ENCODE measurements at places on chromosomes 4 and X.

GRCh38 chrX:104288269-104288668 is 33.5 kb upstream of the ESX1 start:
- DNase-seq, result no peak

DNA sequence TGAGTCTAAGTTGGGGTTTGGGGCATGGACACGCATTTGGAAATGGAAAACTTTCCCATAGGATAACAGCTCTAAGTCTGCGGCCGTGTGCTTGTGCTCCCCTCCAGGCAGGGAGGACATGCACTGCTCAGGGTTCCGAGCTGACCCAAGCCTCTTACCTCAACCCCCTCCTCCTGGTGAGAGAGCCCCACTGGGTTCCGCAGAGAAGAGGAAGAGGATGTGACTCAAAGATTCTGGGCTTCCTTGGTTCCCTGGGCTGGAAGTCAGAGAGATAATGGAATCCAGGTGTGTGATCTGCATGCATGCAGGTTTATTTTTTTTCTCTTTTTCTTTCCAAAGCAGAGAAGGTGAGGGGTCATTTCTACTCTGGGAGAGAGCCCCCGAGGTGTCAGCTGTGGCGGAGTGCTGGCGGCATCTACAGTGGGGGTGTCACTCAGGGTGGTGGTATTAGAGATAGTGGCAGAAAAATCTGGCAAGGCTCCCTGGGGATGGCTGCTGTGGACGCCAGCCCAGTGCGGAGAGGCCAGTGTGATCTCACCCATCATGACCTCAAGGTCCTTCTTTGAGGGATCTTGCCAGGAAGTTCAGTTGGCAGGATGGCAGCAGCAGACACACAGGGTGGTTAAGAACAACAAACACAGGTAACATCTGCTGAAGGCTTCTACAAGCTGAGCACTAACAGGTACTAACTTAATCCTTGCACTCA is 168.7 kb upstream of the HAND2 start:
- DNase-seq, result no peak

GRCh38 chr4:104848597-104849225 is 298.0 kb upstream of the TET2 start:
- DNase-seq, result no peak

GRCh38 chrX:13293700-13294099 is 26.2 kb downstream of the ATXN3L start:
- no peak for DNase-seq

GRCh38 chr4:4248885-4249203 is 821 bp upstream of the TMEM128 start:
- no peak for DNase-seq

GRCh38 chrX:34467437-34467836 is 189.6 kb downstream of the TMEM47 start:
- no peak for DNase-seq

DNA sequence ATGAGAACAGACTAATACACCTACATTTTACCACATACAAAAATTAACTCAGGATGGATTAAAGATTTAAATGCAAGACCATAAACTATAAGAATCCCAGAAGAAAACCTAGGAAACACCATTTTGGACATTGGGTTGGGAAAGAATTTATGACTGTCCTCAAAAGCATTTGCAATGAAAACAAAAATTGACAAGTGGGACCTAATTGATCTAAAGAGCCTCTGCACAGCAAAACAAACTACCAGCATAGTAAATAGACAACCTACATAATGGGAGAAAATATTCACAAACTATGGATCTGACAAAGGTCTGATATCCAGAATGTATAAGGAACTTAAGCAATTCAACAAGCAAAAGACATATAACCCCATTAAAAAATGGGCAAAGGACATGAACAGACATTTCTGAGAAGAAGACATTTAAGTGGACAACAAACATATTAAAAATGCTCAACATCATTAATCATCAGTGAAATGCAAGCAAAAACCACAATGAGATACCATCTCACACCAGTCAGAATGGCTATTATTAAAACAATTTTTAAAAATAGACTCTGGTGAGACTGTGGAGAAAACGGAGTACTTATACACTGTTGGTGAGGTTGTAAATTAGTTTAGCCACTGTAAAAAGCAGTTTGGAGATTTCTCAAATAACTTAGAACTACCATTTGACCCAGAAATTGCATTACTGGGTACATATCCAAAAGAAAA is 221.7 kb upstream of the DIPK2B start:
- no peak for DNase-seq

DNA sequence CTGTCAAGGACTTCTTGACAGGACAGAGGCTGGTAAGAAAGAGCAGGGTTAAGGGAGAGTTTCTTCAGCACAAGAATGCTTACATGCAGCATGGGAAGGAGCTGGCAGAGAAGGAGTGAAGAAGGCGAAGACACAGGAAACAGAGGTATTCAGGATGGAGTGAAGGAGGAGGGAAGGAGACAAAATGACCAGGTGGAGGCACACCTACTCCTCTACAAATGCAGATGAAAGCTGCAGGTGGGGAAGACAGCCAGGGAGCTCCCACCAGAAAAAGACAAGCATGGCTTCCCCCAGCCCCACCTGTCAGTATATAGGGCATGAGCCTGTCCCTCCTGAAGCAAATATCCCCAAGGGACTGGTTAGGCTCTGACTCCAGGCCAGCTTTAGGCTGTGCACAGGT is 29.6 kb upstream of the NKRF start:
- no peak for DNase-seq

DNA sequence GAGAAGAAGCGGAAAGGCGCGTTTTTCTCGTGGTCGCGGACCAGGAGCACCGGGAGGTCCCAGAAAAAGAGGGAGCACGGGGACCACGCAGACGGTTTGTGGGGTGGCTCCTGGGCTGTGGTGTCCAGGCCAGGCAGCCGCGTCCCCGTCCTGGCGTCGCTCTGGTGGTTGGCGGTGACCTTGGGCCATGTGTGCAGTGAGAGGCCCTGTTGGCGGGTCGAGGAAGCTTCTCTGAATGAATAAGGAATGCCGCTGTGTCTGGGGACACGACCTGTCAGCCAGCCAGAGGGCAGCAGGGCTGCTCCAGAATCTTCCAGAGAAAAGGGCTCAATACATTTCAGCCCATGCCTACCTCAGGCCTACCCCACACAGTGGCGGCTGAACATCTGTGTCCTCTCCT is 24.3 kb upstream of the HGFAC start:
- DNase-seq, result no peak

DNA sequence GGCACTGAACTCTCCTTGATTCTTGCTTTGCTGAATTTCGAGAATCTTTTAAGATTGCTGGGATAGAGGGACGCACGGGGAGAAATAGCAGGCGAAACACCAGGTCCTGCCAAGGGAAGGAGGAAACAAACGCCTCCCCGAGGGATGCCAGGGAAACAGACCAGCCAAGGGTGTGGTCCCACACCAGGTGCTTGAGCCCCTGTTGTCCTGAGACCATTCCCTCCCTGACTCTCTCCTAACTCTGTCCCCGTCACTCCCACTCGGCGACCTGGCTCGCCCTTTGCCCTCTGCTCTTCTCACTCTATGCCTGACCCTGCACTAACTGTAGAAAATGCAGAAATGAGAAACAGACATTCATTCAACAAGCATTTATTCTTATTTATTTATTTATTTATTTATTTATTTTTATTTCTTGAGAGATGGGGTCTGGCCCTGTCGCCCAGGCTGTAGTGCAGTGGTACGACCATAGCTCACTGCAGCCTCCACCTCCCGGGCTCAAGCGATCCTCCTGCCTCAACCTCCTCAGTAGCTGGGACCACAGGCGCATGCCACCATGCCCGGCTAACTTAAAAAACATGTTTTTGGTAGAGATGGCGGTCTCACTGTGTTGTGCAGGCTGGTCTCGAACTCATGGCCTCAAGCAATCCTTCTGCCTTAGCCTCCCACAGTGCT is 16.2 kb downstream of the CTAG1B start:
- no peak for DNase-seq

DNA sequence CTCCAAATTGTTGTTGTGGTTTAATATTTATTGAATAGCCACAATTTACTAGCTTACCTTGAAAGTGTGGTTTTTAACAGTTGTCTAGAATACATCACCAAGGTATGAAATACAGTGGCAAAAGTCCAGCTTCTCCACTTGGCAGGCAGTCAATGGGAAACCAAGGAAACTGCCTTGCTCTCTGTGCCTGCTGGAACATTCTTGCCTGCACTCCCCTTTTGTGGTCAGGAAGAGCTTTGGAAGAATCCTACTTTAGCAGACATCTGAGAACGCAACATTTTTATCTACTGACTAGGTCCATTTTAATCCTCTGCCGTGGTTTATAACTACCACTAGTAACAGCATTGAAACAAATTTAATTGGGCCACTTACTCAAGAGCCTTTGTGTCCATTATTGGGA is 64.5 kb downstream of the TENM3 start:
- no peak for DNase-seq

- DNase-seq, result no peak
Measured at GRCh38 chr4:94634271-94634670, 123.5 kb upstream of the BMPR1B start.

DNA sequence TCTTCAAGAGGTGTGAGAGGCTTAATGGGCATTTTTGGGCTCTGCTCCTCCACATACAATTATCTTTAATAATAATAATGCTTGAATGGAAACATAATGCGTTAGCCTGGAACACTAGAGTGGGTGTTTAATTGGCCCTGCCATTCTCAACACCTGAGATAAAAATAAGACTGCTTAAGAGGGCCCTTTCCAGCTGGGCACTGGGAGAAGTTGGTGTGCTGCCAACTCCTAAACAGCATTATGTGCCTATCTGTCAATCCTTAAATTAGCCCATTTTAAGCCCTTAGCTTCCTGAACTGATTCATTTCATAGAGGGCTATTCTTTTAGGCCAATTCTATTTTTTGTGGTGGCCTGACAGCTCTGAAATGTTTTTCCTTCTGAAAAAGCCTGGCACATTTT is 211.1 kb upstream of the ZIC3 start:
- DNase-seq, result no peak

DNA sequence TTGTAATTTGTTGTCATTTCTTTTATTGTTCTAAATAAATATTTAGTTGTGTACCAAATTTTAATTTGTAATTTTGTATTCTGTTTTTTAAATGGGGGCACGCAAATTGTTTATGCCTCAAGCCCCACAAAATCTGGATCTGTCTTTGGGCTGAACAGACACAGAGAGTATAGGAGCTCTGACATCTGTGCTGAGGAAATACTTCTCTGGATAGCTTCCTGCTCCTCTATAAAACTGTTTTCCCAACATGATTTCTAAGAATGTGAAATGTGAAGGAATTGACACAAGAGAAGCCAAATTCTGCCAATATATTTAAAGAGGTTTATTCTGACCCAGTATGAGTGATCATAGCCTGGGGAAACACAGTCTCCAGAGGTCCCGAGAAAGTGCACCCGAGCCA is 93.0 kb downstream of the IL13RA2 start:
- DNase-seq, result no peak

GRCh38 chr4:61994036-61994435 is 793.9 kb downstream of the ADGRL3 start:
- no peak for DNase-seq

DNA sequence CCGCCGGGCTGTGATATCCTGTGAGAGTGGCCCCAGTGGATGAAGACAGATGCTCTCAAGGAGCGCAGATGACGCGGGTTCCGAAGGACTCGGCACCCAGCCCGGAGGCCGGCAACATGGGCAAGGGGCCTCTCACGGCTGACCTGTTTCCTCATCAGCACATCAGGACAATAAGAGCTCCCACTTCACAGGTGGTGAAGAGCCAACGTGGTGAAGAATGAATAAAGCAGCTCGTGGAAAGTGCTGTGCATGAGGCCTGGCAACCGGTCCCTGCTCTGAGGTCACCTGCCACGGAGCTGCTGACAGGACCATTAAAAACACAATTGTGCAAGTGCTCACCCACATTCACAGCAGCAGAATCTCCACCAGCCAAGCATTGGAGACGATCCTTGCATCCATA is 22.9 kb downstream of the ABLIM2 start:
- DNase-seq, result no peak

GRCh38 chr4:48296365-48296764 is 26.7 kb upstream of the TEC start:
- no peak for DNase-seq

DNA sequence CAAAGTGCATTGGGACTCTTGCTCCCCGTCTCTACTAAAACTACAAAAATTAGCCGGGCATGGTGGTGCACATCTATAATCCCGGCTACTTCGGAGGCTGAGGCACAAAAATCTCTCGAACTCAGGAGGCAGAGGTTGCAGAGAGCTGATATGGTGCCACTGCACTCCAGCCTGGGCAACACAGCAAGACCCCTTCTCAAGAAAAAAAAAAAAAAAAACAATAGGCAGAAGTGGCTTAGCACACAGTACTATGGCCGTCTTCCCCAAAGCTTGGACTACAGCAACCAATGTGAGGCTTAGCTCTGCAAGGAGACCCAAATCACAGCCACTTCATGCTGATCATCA is 162.8 kb upstream of the PRDX4 start:
- DNase-seq, result no peak

DNA sequence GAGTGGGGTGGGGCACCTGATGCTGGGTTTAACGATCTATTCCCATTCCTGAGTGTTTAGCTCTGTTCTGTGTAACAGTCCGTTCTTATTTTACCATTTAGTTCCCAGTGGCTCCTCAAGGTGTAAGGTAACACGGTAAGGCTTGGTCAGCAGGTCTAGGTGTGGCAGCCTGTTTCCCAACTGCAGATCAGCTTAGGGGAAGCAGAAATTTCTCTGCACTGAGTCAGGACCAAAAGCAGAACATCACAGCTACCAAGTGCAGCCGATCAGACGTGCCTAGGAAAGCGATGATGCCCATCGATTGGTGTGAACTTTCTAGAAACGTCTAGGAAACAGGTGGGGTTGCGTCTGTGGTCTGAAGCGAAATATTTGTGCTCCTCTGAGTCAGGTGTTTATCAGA is 240.1 kb downstream of the STIM2 start:
- no peak for DNase-seq

- DNase-seq, result no peak
Measured at GRCh38 chr4:55706541-55706940, 70.4 kb upstream of the NMU start.

DNA sequence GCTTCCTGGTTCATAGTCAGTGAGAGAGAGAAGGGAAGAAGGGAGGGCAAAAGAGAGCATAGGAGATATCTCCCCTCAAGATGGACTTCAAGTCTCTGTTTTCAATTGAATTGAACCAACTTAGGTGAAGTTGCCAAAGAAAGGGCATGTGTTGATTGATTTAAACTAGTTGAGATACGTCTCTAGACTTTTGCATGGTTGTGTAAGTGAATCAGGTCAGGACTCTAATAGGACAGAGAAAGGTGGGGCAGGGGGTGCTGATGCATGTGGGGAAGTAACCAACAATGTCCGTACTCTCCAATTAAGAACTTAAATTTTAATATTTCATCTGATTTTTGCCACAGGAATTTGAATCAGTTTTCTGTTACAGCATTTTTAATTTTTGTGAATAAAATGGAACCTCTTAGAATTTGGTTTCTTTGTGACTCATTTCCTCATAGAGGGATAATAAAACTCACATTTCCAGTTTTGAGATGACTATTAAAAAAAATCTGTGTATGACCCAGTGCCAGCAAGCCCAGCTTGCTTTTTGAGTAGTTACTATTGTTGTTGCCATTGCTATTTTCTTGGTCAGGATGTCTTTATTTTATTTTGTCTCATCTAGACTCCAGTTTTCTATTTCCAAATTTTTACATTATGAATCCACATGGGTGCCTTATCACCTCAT is 37.3 kb downstream of the SLIT2 start:
- no peak for DNase-seq

GRCh38 chr4:99679204-99679603 is 21.6 kb upstream of the C4orf54 start:
- DNase-seq, result no peak

Data from activated CD4-positive, alpha-beta T cell treated with anti-CD3 and anti-CD28 coated beads for 1 hour (primary cell).